Amygdala (tissue), 56 donors: ENCODE measurements at places on chromosomes 16 and 17.

DNA sequence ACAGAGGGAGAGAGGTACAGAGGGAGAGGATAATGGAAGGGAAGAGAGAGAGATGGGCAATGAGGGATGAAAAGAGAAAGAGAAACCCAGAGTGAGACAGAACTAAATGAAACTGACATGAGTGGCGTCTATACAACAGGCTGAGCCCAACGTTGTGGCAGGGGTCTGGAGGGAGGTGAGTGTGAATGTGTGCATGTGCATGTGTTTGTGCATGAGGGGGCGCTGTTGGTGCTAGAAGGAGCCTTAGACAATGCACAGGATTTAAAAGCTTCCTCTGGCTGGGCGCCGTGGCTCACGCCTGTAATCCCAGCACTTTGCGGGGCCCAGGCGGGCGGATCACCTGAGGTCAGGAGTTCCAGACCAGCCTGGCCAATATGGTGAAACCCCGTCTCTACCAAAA is 454.8 kb upstream of the CDH11 start:
- DNase-seq: no peak

DNA sequence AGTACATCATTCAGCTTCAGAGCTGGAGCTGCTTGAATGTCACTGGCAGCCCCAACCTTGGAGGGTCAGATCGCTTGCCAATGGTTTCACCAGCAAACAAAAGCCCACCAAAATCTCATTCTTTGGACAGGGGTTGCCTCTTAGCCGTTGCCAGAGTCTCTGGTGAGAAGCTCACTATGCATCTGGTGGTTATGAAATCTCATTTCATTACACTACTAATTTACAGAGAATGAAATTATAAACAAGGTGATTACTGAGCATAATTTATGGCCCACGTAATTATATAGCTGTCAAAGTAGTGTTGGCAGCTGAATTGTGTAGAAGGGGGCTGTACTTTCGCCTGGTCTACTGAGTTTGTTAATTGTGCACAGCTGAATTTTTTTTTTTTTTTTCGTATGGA is 688.9 kb upstream of the KIF2B start:
- DNase-seq: no peak

DNA sequence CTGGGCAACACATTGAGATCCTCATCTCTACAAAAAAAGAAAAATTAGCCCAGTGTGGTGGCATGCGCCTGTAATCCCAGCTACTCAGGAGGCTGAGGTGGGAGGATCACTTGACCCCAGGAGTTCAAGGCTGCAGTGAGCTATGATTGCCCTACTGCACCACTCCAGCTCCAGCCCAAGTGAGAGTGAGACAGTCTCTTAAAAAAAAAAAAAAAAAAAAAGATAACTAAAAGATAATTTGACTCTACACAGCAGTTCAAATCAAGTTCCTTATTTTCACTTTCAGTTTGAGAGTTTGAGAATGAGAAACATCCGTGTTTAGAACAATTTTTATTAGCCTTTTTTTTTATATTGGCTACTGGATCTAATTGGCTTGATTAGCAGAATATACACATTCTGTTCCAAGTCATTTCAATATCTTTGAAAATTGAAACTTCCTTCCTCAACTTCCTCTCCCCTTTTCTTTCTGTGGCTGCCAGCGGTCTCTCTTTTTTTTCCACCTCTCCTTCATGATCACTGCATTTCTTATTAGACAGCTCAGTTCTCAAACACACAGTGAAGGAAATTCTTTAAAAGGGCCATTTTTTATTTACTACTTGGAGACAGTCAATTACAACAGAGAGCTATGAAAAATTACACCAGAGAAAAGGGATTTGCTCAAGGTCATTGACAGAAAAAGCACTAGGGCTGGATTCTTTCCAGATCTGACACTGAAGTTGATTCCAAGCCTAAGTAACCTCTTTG is 4.5 kb upstream of the ACSF2 start:
- DNase-seq: no peak

- DNase-seq: no peak
Measured at GRCh38 chr17:82332669-82333278, 792 bp downstream of the SECTM1 start.

GRCh38 chr16:21302898-21303528 is 24.9 kb upstream of the CRYM start:
- DNase-seq: no peak

DNA sequence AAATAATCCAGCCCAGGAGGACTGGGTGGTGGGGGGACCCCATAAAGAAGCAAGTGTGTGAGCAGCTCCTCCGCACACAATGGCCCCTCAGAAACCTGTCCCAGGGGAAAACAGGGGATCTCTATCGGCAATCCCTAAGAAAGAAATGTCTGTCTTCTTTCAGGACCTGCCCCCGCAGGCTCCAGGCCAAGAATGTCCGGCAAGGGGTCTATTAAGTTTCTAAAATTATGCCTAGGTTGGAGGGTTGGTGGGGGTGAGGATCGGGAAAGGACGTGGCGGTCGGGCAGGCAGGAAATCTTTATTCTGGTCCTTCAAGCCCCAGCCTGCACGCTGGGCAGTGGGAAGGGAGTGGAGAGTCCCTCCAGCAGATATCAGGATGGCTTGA is 23.4 kb upstream of the LITAF start:
- DNase-seq: no peak

DNA sequence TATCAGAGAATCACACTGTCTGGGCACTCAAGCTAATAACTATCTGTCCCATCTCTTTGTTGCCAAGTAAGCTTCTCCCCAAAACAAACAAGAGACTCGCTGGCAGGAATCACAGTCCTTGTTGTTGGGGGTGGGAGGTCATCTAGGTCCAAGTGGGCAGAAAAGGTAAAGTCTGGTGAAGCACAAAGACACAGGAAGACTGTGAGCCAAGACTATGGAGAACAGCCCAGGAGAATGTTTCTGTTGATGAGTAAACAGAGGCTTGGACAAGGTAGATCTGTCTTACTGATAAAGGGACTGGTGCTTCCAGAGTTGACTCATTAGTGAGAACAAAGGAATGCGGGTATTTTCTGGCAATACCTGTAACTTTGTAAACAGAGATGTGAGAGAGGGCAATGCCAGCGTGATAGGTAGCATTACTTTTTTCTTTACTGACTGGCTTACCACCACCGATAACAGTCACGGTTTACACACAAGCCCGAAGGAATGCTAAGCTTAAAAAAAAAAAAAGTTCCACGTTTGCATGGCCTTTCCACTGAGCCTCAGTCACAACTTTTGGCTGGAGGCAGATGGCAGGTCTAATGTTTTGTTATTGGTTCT is 11.5 kb upstream of the MMD start:
- DNase-seq: no peak
